Foreskin melanocyte (primary cell): ENCODE measurements at places on chromosomes 11 and 22.
A peak's percentile ranks its signal among the peaks of the same experiment; 100 is the strongest.

DNA sequence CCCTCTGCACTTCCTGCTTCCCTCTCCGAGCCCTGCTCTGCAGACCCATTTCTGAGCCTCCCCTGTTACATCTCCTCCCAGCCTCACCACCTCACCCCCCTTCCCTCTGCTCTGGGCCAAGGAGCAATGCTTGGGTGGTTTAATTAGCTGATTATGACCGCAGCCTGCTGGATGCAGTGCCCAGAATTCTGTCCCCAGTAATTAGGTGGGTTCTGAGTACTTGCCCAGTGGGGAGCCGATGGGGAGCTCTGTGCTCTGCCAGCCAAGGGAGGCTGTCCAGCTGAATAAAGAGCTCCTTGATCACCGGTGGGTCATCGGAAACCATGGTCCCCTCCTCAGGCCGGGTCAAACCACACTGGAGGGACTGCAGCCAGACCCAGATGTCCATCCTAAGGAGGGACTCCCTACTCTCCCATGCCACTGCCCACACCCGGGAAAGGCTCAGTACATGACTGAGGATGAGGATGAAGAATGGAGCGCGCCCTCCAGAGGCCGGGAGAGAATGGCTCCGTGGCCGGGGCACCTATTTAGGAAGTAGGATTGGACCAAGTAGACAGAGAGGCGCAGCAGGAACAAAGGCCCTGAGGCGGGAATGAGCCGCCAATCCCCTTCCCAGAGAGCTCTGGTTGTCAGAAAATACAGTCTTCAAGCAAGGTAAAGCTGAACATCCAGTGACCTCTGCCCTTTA is 9.1 kb downstream of the ARRB1 start:
- no peak for DNase-seq

GRCh38 chr22:49228431-49229037 is 599.1 kb downstream of the BRD1 start:
- no peak for DNase-seq

- DNase-seq: no peak
Measured at GRCh38 chr11:64717268-64717578, 5.8 kb downstream of the NRXN2 start.

DNA sequence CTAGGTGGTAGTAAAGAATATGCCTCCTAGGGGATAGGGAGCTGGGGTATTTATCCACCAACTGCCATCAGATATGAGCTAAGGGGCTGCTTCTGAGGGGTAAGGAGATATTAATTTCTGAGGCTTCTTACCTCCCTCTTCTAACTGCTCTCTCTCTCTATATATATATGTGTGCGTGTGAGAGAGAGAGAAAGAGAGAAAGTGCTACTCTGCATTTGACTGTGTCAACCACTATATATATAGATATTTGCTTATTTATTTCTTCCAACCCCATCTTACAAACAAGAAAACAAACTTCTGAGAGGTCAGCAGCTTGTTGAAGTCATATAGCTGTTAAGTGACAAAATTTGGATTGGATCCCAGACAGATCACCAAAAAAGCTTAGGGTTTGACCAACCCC is 5.9 kb upstream of the HEPACAM start:
- no peak for DNase-seq

DNA sequence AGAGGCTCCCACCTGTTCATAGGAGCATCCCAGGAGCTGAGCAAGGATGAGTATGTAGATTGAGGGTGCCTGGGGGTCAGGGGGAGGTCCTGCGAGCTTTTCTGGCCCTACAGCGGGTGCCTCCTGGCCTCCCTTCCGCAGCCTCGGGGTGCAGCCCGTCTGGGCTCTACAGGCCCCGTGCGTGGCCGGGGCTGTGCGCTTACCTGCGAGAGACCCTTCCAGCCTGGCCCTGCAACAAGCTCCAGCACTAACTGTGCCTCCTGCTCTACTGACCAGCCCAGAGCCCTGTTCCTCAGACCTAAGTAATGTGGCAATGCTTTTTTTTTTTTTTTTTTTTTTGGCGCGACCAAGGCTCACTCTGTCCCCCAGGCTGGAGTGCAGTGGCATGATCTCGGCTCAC is 1129.1 kb downstream of the BRD1 start:
- DNase-seq: no peak

- DNase-seq: no peak
Measured at GRCh38 chr22:44880610-44881290, 128.4 kb downstream of the ARHGAP8 start.

DNA sequence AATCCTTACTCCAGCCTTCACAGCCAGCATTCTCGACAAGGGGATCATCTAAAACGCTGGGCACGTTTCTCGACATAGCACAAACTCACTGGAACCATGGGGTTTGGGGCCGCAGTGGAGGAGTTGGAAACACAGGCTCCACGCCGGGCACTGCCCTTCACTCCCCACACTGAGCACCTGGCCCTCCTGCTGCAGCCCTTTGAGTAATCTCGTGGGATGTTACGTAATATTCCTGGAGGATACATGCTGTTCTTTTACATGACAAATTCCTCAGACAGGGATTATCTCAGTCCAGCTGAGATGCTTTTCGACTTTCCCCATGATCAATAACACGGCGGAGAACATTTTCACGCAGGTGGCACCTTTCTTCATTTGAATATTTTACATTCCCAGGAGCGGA is 408.0 kb downstream of the SHANK2 start:
- no peak for DNase-seq

DNA sequence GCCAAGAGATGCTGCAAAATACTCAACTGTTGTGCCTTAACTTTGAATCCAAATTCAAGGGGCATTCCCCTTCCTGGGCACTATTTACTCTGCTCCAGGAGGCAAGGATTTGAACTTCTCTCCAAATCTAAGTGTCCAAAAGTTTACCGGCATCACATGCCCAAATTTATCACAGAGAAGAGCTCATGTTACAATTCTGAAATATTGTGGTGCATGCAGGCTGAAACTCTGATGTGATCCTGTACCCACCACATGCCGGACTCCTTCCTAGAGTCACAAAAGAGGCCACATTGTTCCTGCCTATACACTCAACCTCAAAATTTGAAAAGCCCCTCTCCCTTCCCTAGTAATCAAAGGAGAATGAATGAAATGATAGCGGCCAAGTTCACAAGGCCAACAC is 1.3 kb downstream of the TRAF6 start:
- DNase-seq: no peak

DNA sequence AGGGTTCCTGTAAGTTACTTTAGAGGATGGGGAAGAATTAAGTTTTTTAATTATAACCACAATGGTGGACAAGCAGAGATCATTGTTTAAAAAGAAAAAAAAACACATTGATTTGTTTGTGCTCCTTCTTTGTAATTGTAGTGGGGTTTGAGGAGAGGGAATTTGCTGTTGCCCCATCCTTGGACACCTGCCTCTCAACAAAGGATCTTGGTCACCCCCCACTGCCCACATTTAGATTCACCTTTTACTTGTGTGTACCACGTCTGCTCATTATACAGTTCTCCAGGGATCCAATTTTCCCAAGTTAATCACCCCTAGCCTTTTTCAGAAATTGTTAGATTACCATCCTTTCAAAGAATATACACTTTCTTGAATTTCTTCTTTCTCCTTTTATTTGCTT is 53.0 kb downstream of the DNAJC24 start:
- no peak for DNase-seq

GRCh38 chr22:50326225-50326955 is 422 bp downstream of the DENND6B start:
- DNase-seq: no peak

GRCh38 chr22:49734390-49734789 is 93.3 kb downstream of the BRD1 start:
- no peak for DNase-seq

- DNase-seq: peak; percentile 48
Measured at GRCh38 chr11:114359342-114359741, 41.0 kb downstream of the C11orf71 start.

- DNase-seq: no peak
Measured at GRCh38 chr11:23164022-23164421, 303.7 kb upstream of the CCDC179 start.

DNA sequence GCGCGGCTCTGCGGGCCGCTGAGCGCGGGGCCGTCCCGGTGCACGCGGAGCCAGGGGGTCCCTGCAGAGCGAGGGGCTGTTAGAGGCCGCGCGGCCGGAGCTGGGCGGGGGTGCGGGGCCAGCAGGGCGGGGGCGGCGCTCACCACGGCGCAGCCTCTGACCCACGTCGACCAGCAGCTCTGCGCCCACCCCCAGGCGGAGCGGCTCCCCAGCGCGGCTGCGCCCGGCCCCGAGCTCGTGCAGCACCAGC is 385 bp upstream of the SCO2 start:
- DNase-seq: no peak
